ENCODE measurements at places on chromosomes 2 and 18.

DNA sequence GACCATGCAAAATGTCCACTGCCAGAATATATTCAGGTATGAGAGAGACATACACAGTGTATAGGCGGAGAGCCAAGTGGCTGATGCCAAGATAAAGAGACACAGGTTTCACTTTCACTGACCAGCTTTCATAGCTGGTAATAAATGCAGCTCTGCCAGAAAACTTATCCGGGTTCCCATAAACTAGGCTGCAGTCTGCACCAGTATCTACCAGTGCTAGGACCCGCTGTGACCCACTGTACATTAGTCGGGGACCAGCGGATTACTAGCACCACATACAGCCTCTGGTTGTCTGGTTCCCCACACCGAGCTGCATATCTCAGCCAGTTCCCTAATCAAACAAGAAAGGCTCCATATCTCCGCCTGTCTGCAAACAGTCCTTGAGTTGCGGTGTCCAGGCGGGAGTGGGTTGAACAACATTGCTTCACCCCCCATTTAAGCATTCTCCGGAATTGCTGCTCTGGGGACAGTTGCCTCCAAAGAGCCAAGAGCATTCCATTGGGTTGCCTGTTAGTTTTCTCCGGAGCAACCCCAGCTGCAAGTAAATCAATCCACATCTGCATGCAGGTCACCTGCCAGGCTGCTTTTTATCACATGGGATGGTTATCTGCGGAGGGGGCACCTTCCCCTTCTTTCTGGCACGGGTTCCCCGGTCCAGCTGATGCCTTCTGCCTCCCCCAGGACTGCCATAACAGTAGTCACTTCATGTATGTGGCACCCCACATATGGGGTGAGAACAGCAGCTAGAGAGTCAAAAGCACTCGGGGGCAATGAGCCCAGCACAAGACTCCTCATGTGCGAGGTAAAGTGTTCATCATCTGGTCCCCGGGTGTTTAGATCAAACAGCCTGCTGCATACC lies 18.0 kb upstream of the KLHL23 start:
- no peak for DNase-seq

DNA sequence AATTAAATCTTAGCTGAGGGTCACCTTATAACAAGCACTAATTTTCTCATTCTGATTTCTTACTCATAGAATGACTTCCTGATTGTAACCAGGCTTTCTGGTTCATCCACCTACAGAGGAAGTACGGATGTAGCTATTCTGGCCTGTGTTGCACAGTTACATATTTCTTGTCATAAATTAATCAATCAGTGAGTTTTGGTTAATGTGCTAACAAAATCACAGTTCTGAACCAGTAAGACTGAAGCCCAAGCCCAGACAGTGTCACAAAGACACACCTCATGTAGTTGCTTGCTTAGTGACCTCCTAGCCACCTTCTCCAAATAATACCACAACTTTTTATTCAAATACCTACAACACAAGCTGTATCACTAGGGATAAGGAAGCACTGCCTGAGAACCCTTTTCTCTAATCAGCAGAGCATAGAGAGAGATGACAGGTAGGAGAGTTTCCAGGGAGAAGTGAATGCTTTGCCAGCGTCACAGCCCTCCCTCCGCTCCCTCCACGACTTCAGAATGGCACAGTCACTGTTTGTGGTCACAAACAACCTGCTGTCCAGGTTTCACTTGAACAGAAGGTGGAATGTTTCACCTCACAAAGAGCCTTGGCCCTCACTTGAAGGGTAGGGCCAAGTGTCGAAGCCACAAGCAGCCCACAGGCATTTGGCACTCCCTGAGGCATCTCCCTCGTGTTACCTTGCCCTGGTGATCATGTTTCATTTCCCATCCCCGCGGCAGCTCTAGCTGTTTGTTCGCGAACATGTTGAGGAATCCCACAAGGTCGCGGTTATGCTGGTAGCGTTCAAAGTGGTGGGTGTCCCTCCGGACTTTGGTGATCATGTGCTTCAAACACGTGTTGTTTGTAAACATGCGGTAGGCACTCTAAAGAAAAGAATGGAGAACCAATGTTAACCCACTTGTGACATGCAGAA lies 120.8 kb upstream of the STK17B start:
- DNase-seq: no peak

- DNase-seq: no peak
Measured at GRCh38 chr2:12712881-12713280, 3.9 kb upstream of the TRIB2 start.

DNA sequence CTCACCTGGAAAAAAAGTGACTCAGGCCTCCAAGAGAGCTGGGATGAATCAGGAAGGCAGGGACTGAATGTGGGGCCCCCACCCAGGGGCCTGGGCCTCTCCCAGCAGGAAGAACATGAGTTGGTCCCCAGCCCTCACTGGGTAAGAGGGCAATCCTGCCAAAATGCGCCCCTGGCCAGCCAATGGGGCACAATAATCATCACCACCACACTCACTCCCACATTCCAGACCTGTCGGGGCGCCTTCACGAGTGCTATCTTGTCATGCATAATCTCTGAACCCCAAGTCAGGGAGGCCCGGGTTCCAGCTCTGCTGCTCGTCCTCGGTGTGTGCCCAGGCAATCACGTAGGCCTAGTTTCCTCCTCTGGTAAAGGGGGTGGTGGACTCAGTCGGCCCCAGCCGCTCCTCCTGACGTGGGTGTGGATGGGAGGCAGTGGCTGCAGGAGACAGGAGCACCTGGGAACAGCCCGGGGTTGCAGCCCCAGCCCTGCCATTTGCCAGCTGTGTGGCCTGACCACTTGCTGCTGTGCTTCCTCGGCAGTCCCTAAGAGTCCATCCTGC lies 115.1 kb downstream of the CYP26B1 start:
- no peak for DNase-seq

GRCh38 chr2:218290316-218291261 lies 1.7 kb downstream of the TMBIM1 start:
- DNase-seq: peak; percentile 51

DNA sequence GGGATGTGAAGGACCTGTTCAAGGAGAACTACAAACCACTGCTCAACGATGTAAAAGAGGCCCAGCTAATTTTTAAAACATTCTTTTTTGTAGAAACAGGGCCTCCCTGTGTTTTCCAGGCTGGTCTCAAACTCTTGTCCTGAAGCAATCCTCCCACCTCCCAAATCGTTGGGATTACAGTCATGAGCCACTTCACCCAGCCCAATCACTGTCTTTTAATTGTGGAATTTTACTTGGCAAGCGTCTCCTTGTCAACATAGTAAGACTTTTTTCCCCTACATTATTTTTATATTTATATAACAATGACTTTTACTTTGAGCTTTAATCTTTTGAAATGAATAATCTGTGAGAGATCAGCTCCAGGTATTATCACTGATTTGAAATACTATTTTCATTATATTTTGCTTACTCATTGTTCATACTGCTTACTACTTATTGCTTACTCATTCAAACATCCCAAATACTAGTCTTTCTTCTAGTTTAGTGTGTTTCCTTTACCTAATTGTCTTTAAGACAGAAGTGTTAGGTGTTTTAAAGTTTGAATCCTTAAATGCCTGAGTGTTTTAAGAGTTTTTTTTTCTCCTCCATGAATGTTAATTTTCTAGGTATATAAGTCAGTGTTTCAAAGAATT lies 48.9 kb downstream of the PTPN4 start:
- no peak for DNase-seq

DNA sequence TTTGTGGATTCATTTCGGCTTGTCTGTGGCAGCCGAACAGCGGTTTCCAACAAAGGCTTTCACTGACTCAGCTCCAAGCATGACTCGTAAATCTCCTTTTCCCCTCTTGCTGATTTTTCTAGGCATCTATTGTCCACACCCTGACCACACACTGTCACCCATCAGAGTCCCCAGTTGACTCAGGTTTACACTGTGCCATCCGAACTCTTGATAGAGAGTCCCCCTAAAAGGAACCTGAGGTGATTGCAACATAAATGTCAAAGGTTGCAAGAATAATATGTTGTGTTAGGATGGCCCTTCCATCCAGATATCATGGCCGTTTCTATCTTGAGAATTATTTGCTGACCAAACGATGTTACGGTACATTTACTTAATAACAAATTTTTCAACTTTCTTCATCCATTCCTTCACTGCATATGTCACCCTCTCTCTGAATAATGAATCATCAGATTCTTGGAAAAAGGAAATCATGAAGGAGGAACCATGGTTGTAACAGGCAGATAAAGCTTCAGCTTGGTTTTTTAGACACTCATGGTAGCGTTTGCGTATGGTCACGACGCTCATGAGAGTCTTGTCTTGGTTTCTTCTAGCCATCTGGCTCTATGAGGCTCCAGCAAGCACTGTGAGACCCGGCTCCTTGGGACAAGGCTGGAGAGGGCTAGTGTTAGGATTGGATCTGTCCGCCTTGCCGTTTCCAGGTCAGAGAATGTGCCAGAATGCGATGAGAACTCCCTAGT lies 72.1 kb downstream of the NPAS2 start:
- no peak for DNase-seq

- no peak for DNase-seq
Measured at GRCh38 chr18:43751203-43751602, 473.9 kb upstream of the SYT4 start.
